Stimulated activated CD4-positive, alpha-beta T cell treated with anti-CD3 and anti-CD28 coated beads, Interleukin-15, amount 100 ng/mL, for 1 hour (primary cell): ENCODE measurements at places on chromosomes 2 and 18.

DNA sequence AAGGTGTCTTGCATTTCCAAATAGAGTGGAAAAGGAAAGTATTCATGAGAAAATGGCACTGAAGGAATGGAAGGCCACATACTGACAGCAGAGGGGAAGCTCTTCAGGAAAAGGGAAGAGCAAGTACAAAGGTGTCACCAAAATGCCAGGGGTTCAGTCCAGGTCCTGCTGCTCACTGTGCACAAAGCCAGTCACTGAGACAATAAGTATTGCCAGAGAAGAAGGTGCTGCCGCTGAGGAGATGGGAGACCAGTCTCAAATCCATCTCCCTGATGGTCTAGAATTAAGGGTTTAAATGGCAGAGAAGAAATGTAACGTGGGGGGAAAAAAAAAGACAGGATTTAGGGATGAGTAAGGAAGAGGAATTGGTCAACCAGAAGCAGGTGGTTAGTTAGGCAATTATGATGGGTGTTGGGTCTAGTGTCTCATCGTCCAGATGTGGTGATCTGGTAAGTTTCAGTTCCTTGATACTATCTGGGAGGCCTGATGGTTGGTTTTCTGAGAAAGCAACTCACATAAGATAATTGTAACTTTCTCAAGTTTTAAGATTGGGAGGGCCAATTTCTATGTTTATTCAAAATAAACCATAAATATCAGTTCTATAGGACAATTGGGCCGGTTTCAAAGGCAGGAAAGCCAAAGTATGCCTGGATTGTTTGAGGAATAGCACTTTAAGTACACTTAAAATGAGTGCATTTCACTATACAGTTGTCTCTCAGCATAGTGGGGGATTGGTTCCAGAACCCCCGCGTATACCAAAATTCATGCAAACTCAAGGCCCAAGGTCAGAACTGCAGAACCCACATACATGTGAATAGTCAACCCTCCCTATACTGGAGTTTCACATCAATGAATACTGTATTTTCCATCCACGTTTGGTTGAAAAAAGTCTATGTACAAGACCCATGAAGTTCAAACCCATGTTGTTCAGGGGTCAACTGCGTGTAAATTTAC lies 109.1 kb upstream of the DNAJC10 start:
- DNase-seq = no peak

- DNase-seq = no peak
These were observed 105.1 kb upstream of the SLC38A11 start for GRCh38 chr2:165060411-165060810.

- no peak for DNase-seq
These were observed 239.8 kb upstream of the HS6ST1 start for GRCh38 chr2:128558441-128558840.

DNA sequence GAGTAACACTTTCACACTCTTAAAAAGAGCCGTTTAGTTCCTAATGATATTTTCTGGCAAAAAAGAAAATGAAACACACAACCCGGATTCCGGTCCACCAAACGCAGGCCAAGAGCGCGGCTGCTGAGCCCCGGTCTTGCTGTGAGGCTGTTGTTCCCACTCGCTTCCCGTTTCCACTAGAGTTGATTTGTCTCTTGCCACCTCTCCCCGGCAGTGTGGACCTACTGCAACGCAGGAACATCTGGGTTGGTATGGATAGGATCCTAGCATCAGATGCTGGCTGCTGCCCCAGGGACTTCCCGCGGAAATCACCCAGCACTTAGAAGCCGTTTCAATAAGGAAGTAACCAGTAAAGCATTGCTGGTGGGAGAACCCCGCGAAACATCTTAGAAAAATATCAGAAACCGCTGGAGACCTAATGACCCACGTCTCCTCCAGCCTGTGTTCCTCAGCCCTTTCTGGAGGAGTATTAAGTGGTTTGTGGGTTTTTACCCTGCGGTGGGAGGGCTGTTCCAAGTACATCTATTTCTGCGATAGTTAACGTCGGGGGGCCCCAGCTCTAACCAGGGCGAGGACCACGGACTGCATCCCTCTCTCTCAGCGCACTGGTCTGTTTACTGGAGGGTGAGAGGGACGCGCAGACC lies 939 bp downstream of the DOCK10 start:
- peak; percentile 22 for DNase-seq

DNA sequence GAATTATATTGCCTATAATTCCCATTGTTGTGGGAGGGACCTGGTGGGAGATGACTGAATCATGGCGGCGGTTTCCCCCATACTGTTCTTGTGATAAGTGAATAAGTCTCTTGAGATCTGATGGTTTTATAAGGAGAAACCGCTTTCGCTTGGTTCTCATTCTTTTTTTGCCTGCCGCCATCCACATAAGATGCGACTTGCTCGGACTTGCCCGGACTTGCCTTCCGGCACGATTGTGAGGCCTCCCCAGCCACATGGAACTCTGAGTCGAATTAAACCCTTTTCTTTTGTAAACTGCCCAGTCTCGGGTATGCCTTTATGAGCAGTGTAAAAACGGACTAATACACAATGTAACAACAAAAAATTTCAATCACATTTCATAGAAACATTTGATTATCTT lies 115.8 kb downstream of the C2orf74 start:
- no peak for DNase-seq

DNA sequence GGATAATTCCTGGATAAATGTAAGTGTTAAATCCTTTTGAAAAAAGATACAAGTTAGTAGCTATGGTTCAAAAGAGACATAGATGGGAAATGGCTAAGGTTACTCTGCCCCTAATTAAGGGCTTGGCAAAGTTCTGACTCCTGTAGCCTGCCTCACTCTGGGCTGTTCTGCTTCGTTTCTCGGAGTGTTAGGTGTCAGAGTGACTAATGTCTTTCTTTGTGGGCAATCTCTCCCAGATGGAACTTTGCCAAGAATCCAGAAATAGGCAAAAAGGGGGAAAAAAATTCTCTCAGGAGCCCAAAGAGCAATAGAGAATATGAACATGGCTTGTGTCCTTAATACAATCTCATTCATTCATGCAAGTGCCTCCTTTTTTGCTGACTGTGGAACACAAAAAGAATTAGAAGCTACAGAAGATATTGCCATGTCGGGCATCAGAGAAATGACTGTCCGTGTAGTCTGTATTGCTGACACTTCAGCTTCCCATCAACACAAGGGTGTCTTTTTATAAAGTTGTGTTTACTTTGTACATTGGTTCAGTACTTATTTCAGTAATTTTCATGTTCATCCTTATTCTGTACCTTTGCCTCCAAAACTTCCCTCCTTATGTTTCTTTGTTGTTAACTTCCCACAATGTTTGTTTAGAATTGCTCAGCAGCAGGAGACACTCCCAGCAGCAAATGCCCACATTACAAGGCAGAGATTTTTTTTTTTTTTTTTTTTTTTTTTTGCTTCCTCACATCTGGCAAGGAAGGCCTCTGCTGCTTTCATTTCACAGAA lies 134.0 kb downstream of the FTCDNL1 start:
- no peak for DNase-seq

DNA sequence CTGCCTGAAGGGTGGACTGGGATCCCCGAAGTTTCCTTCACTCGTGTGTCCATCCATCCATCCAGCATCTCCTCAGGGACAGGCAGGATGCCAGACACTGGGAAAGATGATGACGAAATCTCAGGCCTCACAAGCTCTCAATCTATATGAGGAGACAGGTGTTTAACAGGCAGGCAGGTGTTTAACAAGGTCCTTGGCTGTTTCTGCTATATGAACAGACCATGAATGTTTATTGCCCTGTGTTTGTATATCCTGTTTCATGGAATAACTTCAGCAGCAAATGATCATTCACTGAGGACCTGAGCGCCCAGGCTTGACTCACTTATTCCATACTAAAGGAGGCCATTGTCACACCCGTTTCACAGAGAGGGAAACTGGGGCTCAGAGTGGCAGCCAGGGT lies 685.8 kb upstream of the HS6ST1 start:
- no peak for DNase-seq

GRCh38 chr18:74303936-74304335 lies 11.7 kb upstream of the C18orf63 start:
- no peak for DNase-seq

DNA sequence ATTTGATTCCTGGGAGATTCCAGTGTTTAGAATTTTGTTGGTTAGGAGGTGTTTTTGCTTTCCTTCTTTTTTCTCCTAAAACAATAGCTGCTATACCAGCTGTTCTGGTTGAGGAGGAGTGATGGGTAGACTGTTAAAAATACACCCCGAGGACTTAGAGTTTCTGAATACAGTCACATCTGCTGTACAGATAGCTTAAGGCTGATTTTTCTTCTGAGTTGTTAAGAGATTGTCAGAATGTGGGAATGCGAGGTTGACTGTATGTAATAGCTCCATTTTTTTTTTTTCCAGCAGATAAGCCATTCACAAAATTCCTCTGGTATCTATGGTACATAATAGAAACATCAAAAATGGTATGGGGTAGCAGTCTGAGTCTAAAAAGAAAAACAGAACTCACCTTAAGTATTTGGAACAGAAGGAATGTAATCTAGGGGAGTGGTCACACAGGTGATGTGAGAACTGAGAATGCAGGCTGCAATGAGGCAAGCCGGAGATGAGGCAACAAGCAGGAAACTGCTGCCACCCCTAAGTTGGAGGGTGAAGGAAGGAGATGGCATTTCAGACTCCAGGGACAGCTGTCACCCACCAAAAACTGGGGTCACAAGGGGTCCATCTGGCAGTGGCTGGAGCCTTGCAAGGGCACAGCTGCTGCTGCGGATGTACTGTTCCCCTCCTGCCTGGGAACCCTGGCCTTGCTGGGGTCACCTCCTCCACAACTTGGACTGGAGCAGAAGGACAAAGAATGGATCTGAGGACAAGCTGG lies 2.4 kb downstream of the DGKD start:
- no peak for DNase-seq

DNA sequence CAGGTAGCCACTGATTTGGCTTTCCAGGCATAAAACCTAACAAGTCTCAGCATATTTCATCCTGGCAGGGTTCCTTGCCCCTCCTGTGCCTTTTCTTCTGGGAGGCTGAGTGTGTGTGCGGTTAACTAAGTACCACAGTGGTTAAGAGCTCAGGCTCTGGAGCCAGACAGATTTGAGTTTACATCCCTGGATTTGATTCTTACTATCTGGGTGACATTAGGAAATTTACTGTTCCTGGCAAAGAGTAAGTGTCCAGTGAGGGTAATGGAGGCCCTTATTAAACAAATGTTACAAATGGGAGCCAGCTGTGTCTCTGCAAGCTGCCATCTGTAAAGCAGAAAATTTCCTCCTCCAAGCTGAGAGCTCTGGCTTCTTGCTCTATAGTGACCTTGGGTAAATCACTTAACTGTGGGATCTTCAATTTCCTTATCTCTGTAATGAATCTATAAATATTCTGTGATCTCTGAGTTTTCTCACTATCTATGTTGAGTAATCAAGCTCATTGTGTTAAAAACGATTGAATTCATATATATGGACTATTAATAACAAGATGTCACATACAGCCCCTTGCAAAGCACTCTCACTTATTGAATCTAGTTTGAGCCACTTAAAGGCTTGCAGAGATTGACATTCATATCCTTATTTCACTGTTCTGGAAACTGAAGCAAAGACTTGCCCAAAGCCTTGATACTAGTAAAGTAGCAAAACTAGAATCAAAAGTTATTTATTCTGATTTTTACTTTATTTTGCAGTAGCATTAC lies 6.5 kb upstream of the COBLL1 start:
- no peak for DNase-seq

- no peak for DNase-seq
These were observed 303.8 kb upstream of the TRIB2 start for GRCh38 chr2:12412898-12413305.

DNA sequence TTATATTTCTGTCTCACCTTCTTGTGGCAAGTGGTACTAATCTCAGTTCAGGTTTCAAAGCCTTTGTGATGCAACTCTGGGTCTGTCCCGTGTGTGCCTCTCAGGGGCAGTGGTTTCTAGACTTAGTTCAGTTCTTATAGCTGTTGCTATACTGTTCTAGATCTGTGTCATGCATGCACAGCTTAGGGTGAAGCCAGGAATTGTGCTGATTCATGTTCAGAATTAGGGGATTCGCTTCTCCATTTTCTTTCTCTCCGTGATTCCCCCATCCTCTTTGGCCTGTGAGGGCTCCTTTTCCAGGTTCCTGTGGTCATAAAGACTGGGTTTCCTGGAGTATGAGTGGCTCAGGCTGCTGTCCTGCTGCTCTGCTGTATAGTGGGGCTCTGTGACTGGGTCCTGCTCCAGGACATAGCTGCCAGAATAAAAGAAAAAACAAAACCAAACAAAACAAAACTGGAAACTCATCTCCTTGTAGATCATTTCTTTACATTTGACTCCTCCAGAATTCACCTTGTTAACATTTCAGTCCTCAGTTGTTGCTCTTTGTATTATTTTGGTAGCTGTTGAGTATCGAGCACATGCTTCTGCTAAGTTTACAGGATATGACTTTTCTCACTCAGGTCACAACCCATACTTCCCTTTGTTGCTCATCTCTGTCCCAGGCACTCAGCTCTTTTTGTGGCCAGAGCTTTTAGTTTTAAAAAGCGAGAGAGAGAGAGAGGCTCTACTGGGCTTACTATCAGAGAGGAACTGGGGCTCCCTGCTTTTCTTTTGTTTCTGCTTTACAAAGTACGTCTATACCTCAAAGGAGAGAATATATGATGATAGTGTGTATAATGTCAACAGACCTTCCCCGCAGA lies 34.2 kb downstream of the CERS6 start:
- DNase-seq = no peak

- no peak for DNase-seq
These were observed 2109.4 kb upstream of the PIK3C3 start for GRCh38 chr18:39845631-39846030.

DNA sequence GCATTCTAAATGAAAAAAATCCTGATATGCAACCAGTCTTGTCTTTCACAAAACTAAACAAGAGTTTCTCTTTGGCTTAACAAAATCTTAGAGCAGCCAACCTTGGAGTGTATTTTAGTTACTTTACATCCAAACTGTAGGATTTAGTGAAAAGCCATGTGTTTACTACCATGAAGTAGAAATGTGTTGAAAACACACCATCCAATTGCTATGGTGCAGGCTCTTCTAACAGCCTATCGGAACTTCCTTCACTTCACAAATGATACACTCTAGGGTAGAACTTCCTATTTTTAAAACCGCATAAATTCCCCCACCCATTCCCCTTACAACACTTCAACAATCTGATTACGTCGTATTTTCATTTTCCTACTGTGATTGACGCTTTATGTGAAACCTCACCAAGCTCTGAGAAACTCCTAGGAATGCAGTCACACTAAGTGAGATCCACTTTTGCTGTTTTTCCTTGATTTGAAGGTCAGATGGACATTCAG lies 74.4 kb upstream of the MAP4K4 start:
- no peak for DNase-seq

DNA sequence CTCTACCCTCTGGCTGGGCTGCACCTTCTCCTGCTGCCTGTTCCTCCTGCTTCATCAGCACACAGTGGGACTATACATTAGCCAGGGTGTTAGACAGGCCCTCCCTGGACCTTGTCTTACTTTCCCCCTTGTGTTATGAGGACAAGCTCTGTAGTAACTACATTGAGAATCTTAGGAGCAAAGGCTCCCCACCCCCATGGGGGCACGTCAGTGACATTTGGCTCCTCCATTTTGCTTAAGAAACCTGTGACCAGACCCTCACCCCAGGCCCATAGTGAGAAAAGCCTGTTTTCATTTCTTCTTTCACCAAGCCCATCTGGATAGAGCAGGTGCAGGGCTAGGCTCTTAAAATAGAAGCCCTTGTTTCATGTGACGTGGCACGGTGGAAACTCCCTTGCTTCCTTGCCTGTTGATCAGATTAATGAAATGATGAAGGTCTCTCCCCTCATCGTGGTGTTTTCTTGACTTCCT lies 146.7 kb downstream of the RPIA start:
- DNase-seq = no peak

GRCh38 chr2:13686262-13686661 lies 946.3 kb upstream of the LRATD1 start:
- DNase-seq = no peak
